ENCODE measurements at places on chromosomes 5 and 9. TPM values are rescaled to one million over a fixed set of nuclear protein-coding genes. Genes with fewer than 3 reads are reported as not detected.

Gene PTGDS
- 0.39 TPM for total RNA-seq

Gene RRAGA
- 84.0 TPM for total RNA-seq

Gene PDE6A
- total RNA-seq: 0.13 TPM

Gene PCDHA9
- not detected for total RNA-seq

Gene VCP
- 313 TPM for total RNA-seq

Gene CDO1
- total RNA-seq: 7.1 TPM

Gene TAF11L6
- not detected for total RNA-seq

Gene CCNO
- total RNA-seq: 0.65 TPM
